ENCODE measurements at places on chromosomes 4 and X. TPM values are rescaled to one million over a fixed set of nuclear protein-coding genes. Genes with fewer than 3 reads are reported as not detected.

GRCh38 chr4:22496165-22496813, 19.6 kb downstream of the ADGRA3 start:
- no peak for DNase-seq

GRCh38 chr4:180164799-180165198, 2078.4 kb upstream of the TENM3 start:
- DNase-seq, result peak; percentile 22

GRCh38 chrX:84046403-84046984, 141.5 kb downstream of the RPS6KA6 start:
- DNase-seq, result peak; percentile 12

GRCh38 chr4:113572620-113573019, 188.9 kb downstream of the CAMK2D start:
- DNase-seq, result no peak

DNA sequence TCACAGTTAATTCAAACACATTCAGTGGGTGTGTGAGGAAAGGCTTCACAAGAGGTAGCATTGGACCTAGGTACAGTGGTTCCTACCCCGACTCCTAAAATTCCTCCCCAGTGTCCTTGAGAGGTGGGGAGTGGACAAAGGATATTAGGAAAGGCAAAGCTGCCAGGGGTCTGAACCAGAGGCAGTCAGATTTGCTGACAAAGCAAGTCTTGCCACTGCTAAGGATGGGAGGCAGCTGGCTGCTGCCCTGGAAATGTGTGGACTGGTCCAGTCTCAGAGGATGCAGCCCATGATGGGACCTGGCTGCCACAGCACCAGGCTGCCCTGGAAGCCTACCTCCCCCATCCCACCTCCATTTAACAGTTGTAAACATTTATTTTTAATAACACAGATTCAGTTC, 4.1 kb upstream of the PHF8 start:
- no peak for DNase-seq

GRCh38 chrX:20061855-20062254, 54.9 kb downstream of the MAP7D2 start:
- DNase-seq, result no peak

DNA sequence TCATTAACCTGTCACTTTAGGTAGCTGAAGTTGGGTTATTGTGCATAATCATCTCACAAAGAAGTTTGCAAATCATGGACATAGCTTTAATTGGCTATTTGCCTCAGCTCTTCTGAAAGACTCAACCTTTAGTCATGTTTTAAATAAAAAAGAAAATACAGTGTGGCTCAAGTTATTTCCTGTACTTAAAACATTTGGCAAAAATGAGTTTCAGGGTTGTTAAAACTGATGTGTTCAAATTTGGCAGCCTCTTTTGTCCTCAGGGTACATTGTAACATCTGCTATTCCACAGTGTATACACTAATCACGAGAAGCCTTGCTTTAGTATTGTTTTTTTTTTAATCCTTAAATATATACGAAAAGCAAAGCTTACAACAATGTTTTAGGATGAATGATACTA, 31.5 kb upstream of the HPGD start:
- no peak for DNase-seq

- no peak for DNase-seq
Observed at GRCh38 chr4:182276210-182277109, 33.3 kb downstream of the TENM3 start.

DNA sequence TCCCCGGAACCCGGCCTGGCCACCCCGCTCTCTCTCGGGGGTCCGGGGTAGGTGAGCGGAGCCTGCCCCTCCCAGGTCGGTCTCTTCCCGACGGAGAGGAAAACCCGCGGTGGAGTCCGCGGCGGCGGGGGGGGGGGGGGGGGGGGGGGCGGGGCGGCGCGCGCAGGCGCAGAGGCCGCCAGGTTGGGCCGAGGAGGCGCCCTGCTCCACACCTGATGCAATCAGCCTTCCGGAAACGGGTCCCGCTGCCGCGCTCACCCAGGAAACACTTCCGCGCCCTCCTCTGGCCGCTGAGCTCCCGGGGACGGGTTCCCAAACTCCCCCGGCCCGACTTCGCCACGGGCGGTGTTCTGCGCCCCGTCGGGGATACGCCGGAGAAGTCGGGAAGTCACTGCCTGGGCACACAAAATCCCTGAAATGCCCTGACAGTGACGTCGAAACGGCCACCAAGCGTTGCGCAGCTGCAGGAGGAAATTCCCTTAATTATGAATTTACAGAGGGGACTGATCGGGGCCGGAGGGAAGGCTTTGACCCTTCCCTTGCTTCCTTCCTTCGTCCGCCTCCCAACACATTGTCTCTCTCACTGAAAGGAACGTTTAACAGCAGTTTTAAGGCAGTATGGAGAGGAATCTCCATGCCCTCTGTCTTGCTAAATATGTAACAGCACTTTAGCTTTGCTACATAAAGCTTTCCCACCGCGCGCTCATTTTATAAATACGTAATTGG, 2.1 kb upstream of the APBB2 start:
- DNase-seq, result peak; percentile 47

Gene PDZD4
- 10.6 TPM for polyA plus RNA-seq
